ENCODE measurements at places on chromosomes 11 and 22.

DNA sequence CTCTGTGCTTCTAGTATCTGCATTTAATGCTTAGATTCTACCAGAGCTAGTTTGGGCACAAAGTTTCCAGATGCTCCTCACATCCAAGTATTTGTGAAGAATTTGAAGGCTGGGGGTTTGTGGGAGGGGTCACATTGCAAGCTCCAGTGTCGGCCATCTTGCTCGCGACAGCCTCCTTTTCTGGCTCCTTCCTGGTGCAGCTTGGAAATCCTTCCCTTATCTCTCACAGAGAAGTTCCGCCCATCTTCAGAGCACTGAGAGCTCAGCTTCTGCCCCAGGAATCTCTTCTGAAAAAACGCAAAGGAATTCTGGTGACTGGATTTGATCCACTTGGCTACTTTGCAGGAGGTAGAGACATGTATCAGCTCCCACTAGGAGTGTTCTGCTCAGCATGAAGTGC is 497.5 kb downstream of the TBC1D22A start:
- DNase-seq = no peak

DNA sequence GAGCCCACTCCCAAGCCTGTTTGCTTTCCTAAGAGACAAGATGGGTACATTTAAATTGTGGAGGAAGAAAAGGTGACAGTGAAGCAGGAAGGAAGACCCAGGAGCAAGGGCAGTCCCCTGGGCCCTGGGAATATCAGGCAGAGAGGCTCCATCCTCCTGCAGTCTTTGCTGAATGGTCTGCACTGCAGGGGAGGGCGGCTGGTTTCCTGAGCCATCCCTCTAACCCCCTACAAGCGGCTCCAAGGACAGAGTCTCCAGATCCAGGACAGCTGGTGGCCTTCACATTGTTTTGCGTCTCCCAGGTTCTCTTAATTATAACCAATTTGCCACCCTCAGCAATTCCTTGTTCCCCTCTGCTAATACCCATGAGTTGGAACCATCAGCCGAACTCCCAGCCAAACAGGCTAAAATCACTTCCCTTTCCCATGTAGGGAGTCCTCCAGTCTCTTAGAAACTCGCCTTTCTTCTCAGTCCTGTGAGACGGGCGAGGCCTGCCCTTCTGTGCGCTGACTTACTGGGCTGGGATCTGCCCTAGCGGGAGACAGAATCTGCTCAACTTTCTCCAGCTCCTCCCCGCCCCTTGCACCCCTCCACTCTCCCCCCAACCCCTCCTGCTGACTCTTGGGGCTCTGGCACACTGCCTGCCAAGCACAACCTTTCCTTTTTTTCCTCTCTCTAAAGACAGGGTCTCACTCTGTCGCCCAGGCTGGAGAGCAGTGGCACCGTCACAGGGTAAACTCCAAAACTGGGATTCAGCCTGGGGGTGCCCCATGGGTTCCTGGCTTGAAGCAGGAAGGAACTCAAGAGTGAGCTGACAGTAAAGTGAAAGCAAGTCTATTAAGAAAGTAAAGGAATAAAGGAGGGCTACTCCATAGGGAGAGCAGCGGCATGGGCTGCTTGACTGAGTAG is 53.4 kb upstream of the EMID1 start:
- no peak for DNase-seq

DNA sequence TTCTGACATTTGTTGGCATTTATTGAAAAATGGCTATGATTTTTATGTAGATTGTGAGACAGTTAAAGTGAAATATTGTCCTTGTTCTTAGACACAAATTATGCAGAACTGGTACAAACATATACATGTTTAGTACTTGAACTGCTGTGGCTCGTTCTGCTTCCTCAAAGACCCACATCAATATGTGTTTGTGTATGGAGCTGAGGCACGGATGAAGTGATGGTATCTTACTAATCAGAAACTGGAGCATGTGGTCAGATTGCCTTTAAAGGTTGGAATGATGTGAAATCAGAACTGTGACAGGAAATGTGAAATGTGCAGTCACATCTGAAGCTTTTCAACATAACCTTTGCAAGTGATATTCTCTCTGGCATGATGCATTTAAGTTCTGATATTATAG is 130.4 kb downstream of the NAV2 start:
- DNase-seq = no peak

GRCh38 chr22:49321477-49322055 is 506.1 kb downstream of the BRD1 start:
- DNase-seq = peak; percentile 1

DNA sequence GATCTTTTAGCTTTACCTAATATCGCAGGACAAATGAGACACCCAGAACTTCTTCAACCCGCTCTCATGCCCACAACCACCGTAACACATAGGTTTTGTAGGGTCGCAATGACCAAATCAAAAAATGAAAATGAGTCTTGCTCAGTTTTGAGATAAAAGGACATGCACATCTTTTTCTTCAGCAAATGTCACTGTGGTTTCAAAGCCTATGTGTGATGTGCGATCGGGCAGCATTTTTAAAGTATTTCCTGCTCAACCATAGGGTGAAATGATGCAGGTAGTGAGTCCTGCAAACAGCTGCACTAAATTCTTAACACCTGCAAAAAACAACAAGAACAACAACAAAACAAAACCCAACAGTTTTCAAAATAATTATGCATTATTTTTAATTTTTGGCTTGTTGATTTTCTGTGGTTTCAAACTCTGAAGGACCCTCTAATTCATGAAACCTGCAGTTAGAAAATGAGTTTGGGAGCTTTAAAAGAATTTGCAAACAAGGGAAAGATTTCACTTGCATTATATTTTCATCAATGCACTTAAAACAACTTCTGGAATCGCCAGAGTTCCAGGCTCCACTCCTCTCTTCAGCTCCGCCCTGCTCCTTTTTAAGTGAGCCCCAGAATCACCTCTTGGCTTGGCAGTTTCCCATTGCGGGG is 79.4 kb downstream of the PRR5L start:
- DNase-seq = no peak
